ENCODE measurements at places on chromosomes 4 and X.

GRCh38 chr4:139304920-139305319 is 2.6 kb upstream of the NDUFC1 start:
- DNase-seq, result no peak

DNA sequence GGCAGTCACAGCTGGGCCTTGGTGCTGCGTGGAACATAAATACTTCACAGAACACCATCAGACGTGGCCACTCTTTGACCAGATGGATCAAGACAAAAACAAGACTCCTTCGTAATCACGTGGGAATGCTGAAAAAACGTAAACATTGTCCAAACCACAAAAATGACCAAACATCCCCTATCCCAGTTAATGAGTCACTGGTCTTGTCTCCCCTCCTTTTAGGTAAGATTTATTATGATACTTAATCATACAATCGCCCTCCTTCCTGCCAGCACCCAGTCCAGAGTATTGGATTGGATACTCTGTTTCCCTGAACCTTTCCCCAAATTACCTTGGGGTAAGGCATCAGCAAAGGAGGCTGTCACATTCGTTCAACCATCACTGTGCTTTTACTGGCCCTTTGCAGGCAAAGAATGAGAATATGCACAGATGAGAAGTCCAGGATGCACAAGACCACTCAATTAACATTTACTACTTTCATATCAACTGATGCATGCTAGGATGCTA is 601 bp upstream of the TCEANC start:
- no peak for DNase-seq

- DNase-seq, result peak; percentile 24
Observed at GRCh38 chr4:39976945-39977488, 694 bp downstream of the PDS5A start.

- no peak for DNase-seq
Observed at GRCh38 chr4:28211676-28212470, 1351.2 kb downstream of the STIM2 start.

DNA sequence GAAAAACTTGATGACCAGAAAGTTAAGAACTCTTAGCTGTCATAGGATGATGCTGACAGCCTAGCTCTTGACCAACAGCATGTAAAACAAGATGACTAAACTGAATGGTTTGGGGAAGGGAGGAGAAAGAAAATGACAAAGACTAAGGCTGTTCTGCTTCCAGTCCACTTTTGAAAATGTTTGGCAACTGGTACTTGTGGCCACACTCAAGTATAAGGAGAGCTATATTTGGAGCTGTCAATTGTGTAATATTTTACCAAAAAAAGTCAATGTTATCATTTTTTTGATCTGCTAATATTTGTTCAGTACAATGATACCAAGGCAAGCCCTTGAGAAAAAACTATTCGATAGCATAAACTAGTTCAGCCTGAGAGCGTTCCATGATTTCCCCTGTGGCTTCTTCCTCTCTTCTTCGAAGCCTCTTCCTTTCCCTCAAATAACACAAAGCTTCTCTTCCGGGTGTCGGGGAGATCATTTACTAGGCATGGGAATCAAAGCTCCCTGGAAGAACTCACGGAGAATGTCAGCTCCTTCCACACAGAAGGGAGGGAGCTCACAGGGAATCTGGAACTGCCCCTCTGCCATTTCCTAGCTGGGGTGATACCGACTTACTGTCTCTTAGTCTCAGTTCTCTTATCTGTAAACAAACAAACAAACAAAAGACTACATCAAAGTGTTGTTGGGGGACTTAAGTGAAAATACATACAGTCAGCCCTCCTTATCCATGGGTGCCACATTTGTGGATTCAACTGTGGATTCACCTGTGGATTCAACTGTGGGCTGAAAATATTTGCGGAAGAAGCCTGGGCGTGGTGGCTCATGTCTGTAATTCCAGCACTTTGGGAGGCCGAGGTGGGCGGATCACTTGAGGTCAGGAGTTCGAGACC is 82.6 kb downstream of the SCD5 start:
- no peak for DNase-seq
